ENCODE measurements at places on chromosomes 1 and 21.

- no peak for DNase-seq
These were observed 231.4 kb downstream of the GRIK1 start for GRCh38 chr21:29708401-29708800.

- DNase-seq = no peak
These were observed 43.2 kb upstream of the PBX1 start for GRCh38 chr1:164515711-164516331.

DNA sequence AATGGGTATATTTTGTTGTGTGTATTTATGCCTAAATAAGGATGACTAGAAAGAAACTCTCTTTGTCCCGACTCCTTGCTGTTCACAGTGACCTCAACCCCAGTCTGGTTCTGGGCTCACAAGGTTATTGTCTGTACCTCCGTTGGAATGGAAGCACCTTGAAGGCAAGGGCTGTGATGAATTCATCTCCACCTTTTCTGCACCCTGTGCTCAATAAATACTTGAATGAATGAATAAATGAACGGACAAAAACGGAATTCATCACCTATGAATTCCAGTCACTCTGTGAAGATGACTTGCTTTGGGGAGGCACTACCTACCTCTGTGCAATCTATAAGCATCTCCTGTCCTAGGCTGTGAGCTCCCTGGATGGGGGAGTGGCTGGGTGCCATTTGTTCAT is 39.3 kb downstream of the HSPG2 start:
- no peak for DNase-seq

DNA sequence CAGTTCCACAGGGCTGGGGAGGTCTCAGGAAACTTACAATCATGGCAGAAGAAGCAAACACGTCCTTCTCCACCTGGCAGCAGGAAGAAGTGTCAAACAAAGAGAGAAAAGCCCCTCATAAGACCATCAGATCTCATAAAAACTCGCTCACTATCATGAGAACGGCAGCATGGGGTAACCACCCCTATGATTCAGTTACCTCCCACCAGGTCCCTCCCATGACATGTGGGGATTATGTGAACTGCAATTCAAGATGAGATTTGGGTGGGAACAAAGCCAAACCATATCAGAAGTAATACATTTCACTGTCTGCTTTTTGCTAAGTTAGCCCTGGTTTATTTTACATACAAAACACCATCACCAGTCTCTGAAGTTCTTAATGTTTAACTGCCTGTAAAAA is 68.5 kb downstream of the RBM11 start:
- DNase-seq = no peak

DNA sequence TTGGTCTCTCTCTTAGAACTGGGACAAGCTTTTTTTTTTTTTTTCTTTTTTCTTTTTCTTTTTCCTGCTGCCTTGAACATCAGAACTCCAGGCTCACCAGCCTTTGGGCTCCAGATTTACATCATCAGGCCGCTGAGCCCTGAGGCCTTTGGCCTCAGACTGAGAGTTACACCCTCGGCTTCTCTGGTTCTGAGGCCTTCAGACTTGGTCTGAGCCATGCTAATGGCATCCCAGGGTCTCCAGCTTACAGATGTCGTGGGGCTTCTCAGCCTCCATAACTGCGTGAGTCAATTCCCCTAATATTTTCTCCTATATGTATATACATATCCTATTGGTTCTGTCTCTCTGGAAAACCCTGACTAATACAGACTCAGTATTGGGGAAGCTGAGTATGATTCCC is 36.5 kb upstream of the RC3H1 start:
- no peak for DNase-seq

GRCh38 chr1:219266524-219266923 is 92.8 kb downstream of the LYPLAL1 start:
- no peak for DNase-seq

- DNase-seq = no peak
These were observed 71.8 kb downstream of the IER5 start for GRCh38 chr1:181160322-181160721.

GRCh38 chr1:17494114-17494729 is 45.3 kb upstream of the ARHGEF10L start:
- DNase-seq = peak; percentile 52

- DNase-seq = no peak
These were observed 99.2 kb upstream of the MROH9 start for GRCh38 chr1:170836141-170836540.

DNA sequence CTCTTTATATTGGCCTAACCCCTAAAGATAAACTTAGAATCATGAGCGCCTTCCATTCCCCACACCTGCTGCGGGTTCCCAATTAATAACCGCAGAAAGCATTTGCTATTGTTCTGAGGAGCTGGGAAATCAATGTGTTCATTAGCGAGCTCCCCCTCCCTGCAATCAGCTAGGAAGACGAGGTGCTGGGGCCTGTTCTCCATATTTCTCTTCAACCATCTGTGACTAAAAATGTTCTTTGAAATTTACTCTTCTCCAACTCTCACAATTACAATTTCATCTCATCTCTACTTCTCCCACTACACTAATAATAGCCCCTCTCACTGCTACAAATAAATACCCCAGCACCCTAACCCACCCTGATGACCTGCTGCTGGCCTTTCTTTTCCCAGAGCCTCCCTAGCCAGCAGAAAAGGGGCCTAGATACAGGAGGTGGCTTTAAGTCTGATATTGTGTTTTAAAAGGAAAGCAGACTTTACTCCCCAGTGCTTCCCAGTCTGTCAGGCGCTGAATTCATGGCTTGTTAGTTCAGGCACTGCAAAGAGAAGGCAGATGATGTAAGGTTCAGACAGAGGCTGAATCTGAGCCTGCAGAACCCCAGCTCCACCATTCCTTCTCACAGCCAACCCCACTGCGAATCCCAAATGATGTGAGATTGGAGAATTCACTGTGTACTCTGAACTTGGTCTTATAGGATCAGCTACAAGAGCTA is 477.5 kb upstream of the DAB1 start:
- no peak for DNase-seq

- DNase-seq = no peak
These were observed 31.0 kb upstream of the IL19 start for GRCh38 chr1:206739411-206740076.

DNA sequence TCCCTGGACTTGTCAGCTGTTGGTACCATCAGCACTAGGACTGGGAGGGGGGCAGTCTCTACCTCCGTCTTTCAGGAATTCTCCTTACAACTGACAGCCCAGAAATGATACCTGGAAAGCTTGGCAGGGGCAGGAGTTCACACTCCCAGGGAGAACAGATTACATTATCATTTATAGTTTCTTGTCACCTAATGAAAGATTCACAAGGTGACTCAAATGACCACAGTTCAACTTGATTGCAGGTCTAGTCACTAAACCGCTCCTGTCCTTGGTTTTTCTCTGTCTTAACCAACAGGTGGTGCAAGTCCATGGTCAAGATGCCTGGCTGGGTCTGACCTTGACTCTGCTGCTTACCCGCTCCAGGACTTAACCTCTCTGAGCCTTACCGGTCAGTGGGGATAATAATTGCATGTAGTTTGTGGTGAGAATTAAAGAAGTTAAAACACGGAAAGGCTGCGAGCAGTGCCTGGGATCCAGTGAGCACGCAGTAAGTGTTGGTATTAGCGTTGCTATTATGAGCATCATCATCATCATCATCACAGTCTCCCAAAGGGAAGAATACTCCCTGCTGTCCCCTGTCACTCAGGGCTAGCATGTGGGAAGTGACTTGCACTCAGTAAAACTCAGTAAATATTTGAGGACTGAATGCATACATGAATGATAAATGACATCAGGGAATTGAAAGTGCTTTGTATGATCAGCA is 125.3 kb upstream of the CD34 start:
- DNase-seq = no peak

DNA sequence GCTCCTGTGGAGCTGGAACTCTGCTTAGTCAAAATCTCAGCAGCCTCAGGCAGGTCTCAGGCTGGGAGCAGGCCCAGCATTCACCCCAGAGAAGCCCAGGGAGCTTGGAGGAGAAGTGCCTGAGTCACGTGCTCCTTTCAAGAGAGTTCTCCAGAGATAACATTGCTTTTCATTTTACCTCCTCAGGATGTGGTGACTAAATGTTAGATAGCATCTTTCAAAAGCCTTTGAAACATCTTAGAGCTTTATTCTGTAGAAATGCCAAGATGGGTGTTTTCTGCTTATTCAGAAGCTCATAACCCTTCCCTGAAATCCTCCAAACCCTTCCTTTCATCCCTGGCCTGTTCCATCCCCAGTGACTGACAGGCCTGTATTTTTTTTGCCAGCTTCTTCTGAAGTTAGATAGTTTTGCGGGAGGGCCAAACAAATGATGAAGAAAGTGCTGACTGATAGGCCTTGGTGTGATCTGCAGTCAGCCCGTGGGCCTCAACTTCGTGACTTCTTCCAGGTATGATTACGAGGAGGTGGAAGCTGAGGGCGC is 58.0 kb downstream of the PGM1 start:
- no peak for DNase-seq

DNA sequence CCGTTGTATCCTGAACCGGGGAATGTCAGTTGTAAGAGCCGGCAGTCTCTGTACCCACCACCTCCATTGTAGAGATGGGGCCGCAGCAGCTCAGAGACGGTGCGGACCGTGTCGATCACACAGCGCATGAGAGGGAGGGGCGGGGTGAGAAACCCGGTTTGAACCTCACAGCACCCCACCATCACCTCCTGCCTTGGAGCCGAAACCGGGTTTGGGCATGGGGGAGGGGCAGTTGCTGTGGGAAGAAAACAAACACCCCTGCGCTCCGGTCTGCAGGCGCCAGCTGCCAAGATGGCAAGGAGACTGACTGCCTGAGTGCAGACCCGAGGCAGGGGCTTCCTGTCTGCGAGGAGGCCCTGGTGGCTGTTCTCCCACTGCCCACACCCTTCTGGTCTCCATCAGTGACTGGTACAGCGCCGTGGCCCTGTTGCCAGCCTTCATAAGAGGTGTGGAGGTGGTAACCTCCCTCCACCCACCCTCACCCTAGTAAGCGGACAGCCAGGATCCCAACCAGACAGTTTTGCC is 69.2 kb upstream of the SSBP3 start:
- no peak for DNase-seq

GRCh38 chr1:101410048-101410878 is 173.4 kb downstream of the S1PR1 start:
- no peak for DNase-seq

GRCh38 chr21:38264571-38264970 is 7.8 kb downstream of the KCNJ15 start:
- no peak for DNase-seq

- DNase-seq = no peak
These were observed 14.0 kb downstream of the JUN start for GRCh38 chr1:58769809-58770320.

GRCh38 chr1:151803164-151803563 is 2.1 kb downstream of the LINGO4 start:
- no peak for DNase-seq

DNA sequence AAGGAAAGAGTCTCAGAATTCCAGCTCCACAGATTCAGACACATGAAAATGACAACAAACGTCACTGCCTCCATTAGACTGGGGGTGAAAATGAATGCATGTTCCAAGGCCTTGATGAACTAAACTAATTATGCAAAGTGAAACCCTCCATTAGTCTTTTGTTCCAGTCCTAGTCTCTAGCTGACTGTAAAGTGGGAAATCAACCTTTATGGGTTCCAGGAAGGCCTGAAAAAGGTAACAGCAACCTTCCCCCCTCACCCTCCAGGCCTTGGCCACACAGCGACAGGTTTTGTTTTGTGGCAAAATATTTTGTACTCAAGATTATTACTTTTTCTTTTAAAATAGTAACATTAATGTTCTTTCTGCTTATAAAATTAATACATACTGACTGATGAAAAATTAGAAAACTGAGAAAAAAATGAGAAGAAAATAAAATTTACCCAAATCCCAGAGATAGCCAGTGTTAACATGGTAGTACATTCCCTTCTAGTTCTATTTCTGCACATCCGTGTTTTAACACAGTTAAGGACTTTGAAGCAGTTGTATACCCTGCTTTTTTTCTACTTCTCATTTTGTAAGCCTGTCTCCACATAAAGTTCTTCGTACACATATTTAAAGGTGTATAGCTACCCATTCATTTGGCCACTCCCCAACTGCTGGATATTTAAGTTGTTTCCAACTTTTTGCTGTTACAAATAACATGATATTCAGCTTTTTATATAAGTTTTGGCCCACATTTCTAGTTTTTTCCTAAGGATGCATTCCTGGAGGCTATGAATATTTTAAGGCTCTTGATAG is 60.9 kb downstream of the CD2 start:
- DNase-seq = no peak

- DNase-seq = peak; percentile 18
These were observed 320.9 kb downstream of the ASTN1 start for GRCh38 chr1:176843352-176844297.

GRCh38 chr1:239263801-239264200 is 122.6 kb upstream of the CHRM3 start:
- DNase-seq = no peak

DNA sequence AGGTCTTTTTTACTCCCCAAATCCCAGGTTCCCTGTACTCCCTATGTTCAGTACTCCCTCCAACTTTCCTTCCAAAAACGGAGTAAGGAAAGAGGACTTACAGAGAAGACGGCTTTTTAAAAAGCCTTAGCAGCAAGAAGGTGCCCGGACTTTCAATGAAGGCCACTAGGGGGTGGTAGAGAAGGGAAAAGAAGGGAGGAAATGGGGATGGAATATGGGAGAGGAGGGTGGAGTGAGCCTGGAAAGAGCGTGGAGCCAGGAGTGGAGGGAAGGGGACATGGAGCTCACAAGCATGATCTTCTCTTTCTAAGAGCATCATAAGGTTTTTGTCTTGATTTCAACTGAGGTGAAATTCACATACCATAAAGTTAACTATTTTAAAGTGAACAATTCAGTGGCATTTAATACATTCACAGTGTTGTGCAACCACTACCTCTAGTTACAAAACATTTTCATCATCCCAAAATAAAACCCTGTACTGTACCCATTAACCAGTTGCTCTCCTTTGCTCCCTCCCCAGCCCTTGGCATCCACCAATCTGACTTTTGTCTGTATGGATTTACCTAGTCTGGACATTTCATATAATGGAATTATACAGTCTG is 129.9 kb downstream of the ZNF281 start:
- no peak for DNase-seq

GRCh38 chr1:27563591-27564471 is 40.1 kb downstream of the AHDC1 start:
- no peak for DNase-seq

DNA sequence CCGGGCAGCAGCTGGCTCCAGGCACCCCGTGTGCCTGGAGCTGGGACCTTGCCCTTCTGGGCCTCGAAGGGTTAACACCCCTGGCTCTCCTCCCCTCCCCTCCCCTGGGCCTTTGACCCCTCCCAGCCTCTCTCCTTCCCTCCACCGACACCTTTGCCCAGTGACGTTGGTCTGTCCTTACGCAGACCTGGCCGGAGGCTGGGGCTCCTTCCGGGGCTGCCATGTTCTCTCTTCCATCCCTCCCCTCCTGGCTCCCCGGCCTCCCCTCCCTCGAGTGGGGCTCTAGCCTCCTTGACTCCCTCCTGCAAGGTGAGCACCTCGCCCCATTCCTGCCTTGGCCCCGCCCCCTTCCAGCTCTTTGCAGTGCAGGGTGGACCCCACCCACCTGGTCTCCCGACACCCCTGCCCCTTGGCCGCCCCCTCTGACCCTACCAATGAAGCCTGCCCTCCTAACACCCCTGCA is at the start of gene TMEM82:
Gene TMEM82, plus strand, starts transcription at position 161 of the 463 bp plus-strand sequence. Its CDS starts 61 bp downstream, at position 222.
- no peak for DNase-seq
